Kidney (tissue), 22 donors: ENCODE measurements at places on chromosomes 12 and 14. TPM values are rescaled to one million over a fixed set of nuclear protein-coding genes. Genes with fewer than 3 reads are reported as not detected.
A peak's percentile ranks its signal among the peaks of the same experiment; 100 is the strongest.

- H3K4me3 ChIP-seq, result no peak overlapping the region
- H3K27ac ChIP-seq, result no peak overlapping the region
- no peak for DNase-seq
Observed at GRCh38 chr12:107622001-107622400, 63.6 kb upstream of the PWP1 start.

GRCh38 chr12:57221169-57221917 lies 4.7 kb downstream of the NXPH4 start:
- peak; percentile 59 for DNase-seq
- H3K27me3 ChIP-seq, result peaks cover 37% of the 10 kb centered on the region
- peaks cover 9% of the 10 kb centered on the region for H3K4me1 ChIP-seq
- no peak overlapping the region for H3K4me3 ChIP-seq

- H3K4me3 ChIP-seq, result no peak overlapping the region
- H3K4me1 ChIP-seq, result no peaks in the 10 kb centered on the region
- no peak for DNase-seq
- no peaks in the 10 kb centered on the region for H3K36me3 ChIP-seq
- no peaks in the 10 kb centered on the region for H3K27me3 ChIP-seq
Observed at GRCh38 chr14:99624971-99625370, 20.0 kb upstream of the HHIPL1 start.

- H3K4me3 ChIP-seq, result no peak overlapping the region
- no peaks in the 10 kb centered on the region for H3K4me1 ChIP-seq
- H3K27me3 ChIP-seq, result no peaks in the 10 kb centered on the region
- no peaks in the 10 kb centered on the region for H3K36me3 ChIP-seq
Observed at GRCh38 chr14:93305725-93306418, 27.0 kb downstream of the BTBD7 start.

The IL26 gene
- not detected for total RNA-seq

The ACOT6 gene
- not detected for total RNA-seq
